ENCODE measurements at places on chromosomes 1 and 21. TPM values are rescaled to one million over a fixed set of nuclear protein-coding genes. Genes with fewer than 3 reads are reported as not detected.
A peak's percentile ranks its signal among the peaks of the same experiment; 100 is the strongest.

DNA sequence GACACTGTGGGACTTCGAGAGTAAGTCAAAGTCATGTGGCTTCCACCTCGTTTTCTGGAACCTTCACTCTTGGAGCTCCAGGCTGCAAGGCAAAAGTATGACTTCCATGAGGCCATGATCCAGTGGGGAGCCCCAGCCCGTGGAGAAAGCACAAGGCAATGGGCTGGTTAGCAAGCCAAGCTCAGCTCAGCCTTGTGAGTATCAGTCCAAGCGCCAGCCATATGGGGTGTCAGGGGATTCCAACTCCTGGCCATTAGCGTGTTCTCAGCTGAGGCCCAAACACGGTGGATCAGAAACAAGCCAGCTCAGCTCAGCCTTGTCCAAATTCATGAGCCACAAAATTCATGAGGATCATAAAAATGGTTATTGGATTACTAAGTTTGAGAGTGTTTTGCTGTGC lies 261.0 kb downstream of the RHOU start:
- DNase-seq, result no peak

CFAP107 gene
- not detected for polyA plus RNA-seq

GRCh38 chr1:112735752-112736151 lies 20.6 kb upstream of the PPM1J start:
- peak; percentile 94 for DNase-seq

GRCh38 chr1:113978863-113979702 lies at the start of gene OLFML3:
OLFML3 (plus strand) TSS chr1:113979474; CDS start chr1:113979517, 43 bp downstream.
- peak; percentile 95 for DNase-seq

GRCh38 chr1:51799372-51799771 lies 79.2 kb downstream of the NRDC start:
- no peak for DNase-seq

RNF223 gene
- polyA plus RNA-seq, result not detected

- DNase-seq, result no peak
These were observed 17.9 kb downstream of the NVL start for GRCh38 chr1:224312025-224312424.

DNA sequence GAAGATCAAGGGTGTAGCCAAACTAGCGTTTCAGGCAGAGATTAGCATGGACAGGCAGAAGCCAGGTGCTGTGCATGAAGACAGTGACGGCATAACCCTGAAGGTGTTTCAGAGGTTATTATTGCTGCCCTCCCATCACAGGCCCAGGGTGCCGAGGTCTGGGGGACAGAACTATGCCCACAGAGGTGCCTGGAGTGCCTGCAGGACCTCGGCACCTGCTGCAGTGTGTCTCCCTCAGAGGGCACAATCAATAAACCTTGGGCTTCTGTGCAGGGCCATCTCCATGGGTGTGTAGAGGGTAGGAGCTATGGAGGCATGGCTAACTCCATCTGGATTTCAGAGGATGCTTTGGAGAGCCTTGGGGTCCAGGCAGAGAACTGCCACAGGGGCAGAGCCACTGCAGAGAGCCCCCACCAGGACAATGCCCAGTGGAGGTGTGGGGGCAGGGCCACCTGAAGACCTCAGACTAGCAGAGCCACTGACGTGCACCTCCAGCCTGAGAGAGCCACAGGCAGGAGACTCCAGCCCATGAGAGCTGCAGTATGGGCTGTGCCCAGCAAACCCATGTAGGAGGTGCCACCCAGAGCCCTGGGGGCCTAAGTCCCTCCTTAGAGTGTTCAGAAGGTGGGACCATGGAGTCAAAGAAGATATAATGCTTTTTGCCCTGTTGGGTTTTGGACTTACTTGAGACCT lies 5.7 kb upstream of the ABCG1 start:
- DNase-seq, result no peak

IGSF9 gene
- polyA plus RNA-seq, result 0.05 TPM

KIAA1614 gene
- polyA plus RNA-seq, result 3.5 TPM

- DNase-seq, result no peak
These were observed 3.0 kb downstream of the EFNA3 start for GRCh38 chr1:155081472-155082300.
